ENCODE measurements at places on chromosomes 3 and 15. TPM values are rescaled to one million over a fixed set of nuclear protein-coding genes. Genes with fewer than 3 reads are reported as not detected.

TGM5 gene
- total RNA-seq: not detected

CLSTN2 gene
- 0.04 TPM for total RNA-seq

CLDN1 gene
- 15.3 TPM for total RNA-seq

TUSC7 gene
- total RNA-seq: not detected

ITGA11 gene
- 4.3 TPM for total RNA-seq

CCDC39 gene
- total RNA-seq: not detected

PLEKHO2 gene
- 6.4 TPM for total RNA-seq

STRIT1 gene
- not detected for total RNA-seq

SPINK8 gene
- total RNA-seq: not detected

DPPA2 gene
- not detected for total RNA-seq

GOLGA6B gene
- not detected for total RNA-seq

ATP10A gene
- 7.4 TPM for total RNA-seq

STXBP5L gene
- not detected for total RNA-seq

IL20RB gene
- 0.99 TPM for total RNA-seq

GRAMD2A gene
- total RNA-seq: 0.26 TPM

ANKUB1 gene
- total RNA-seq: not detected

GOLGA8S gene
- 0.14 TPM for total RNA-seq

ZNF620 gene
- 1.8 TPM for total RNA-seq

C15orf39 gene
- total RNA-seq: 33.9 TPM

PRSS50 gene
- not detected for total RNA-seq

PLIN1 gene
- total RNA-seq: 0.06 TPM

FAM174B gene
- total RNA-seq: 10.0 TPM

PLAAT1 gene
- total RNA-seq: 0.16 TPM

PRICKLE2 gene
- total RNA-seq: 2.2 TPM

RFTN1 gene
- 3.3 TPM for total RNA-seq

NANOGP8 gene
- not detected for total RNA-seq

TRIM69 gene
- 5.8 TPM for total RNA-seq

LRRC2 gene
- total RNA-seq: not detected

GPR176 gene
- total RNA-seq: 8.8 TPM

ZNF280D gene
- 14.3 TPM for total RNA-seq

ITIH1 gene
- total RNA-seq: not detected

XCR1 gene
- not detected for total RNA-seq

TTLL13 gene
- total RNA-seq: 0.57 TPM

GOLGA8Q gene
- total RNA-seq: 0.11 TPM

CD276 gene
- 76.9 TPM for total RNA-seq

RTP1 gene
- total RNA-seq: not detected

PAK6 gene
- total RNA-seq: 0.21 TPM

GOLGA8G gene
- not detected for total RNA-seq

CPN2 gene
- not detected for total RNA-seq

GPR62 gene
- total RNA-seq: not detected

DHFR2 gene
- total RNA-seq: 3.2 TPM

KIF7 gene
- total RNA-seq: 3.4 TPM

AADACL2 gene
- not detected for total RNA-seq

FAM81A gene
- 10.1 TPM for total RNA-seq

All from A549 treated with AZD2906 at 1 μM for 4 hours (cell line).